ENCODE measurements at places on chromosomes 7 and 10.

- DNase-seq: no peak
Observed at GRCh38 chr7:46764100-46764936, 817.6 kb downstream of the TNS3 start.

GRCh38 chr7:140688341-140688740 lies 8.2 kb upstream of the NDUFB2 start:
- DNase-seq: no peak

GRCh38 chr7:29496355-29497020 lies 67.1 kb upstream of the PRR15 start:
- DNase-seq: no peak

DNA sequence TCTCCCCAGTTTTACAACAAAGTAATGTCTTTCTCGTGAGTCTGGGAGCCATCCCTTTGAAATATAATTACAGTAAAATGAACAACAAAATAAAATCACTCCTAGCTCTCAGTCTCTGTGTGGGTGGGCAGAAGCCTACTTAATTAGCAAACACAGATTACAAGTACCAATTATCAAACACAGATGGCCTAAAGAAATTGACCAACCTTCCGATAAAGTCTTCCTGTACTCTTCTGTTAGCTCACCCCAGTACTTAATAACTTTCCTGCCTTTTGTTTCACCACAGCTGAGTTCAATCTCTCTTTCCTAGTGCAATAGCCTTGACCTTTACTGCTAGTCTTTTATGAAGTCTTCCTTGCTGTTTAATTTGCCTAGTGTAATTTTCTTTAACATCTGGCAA lies 719.2 kb upstream of the MBL2 start:
- no peak for DNase-seq

DNA sequence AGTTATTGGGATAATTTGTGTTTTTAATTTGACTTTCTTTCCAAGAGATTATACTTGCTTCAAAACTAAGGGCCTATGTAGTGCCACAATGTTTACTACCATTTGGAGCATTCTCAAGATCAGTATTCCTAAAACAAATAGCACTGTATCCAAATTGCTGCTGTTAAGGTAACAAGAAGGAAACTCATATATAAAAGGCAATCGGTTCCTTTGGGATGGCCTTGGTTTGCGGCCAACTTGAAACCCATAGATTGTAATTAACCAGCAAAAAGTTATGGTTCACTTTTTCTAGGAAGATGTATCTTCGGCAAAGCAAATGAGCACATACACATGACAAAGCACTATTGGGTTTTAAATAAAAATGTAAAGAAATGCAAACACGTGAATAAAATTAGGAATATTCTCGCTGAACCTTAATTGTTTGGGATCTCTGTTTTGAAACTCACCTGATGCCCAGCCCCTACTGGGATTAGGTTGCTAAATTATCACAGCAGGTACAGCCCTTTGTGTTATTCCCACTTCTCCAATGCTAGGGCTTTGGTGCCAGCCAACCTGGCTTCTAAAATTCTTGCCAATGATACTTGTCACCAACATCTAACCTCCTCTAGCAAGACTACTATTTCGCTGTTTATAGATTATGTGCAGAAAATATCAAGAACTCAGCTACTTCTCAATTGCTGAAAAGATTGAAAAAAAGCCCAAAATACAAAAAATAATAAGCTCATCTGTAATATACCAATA lies 16.0 kb downstream of the CDNF start:
- DNase-seq: no peak

Measured in hippocampal formation (tissue), 2 donors.